ENCODE measurements at places on chromosomes 5 and 9.

DNA sequence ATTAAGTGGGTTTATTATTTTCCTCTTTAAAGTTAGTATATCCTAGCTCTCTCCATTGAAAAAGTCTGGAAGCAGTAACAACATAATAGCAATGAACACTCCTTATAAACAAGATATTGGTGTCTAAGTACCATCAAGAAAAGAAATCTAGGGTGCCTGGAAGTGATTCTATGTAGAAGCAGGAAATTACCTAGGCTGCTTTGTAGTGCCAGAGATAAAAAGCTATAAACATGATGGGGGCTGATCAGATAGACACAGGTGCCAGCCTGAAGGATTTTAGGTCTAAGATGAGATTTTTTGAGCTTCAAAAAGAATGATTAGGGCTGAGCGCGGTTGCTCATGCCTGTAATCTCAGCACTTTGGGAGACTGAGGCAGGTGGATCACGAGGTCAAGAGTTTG is 1179.3 kb upstream of the CDH9 start:
- no peak for DNase-seq

- DNase-seq = no peak
These were observed 196.3 kb downstream of the PALM2AKAP2 start for GRCh38 chr9:109976303-109976702.

DNA sequence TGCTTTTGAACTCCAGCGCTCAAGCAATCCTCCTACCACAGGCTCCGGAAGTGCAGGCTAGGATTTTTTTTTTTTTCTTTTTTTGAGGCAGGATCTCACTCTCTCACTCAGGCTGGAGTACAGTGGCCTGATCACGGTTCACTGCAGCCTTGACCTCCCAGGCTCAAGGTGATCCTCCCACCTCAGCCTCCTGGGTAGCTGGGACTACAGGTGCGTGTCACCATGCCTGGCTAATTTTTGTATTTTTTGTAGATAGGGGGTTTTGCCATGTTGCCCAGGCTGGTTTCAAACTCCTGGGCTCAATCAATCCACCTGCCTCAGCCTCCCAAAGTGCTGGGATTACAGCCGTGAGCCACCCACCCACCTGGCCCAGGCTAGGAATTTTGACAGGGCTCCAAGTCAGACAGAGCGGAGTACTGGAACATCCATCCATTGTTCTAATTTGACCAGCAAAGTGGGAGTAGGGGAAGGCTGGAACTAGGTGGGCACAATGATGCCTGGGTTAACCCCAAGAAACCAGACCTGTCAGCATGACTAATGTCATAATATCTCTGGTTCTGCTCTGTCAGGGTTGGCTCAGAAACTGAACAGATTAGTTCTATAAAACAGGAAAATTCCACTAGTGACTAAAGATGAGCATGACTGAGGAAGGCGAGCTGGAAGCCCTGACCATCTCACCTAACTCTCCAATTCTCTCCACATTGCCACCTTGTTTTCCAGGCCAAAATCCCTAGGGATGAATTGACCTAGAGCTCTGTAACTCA is 9.2 kb downstream of the ZBTB5 start:
- no peak for DNase-seq

DNA sequence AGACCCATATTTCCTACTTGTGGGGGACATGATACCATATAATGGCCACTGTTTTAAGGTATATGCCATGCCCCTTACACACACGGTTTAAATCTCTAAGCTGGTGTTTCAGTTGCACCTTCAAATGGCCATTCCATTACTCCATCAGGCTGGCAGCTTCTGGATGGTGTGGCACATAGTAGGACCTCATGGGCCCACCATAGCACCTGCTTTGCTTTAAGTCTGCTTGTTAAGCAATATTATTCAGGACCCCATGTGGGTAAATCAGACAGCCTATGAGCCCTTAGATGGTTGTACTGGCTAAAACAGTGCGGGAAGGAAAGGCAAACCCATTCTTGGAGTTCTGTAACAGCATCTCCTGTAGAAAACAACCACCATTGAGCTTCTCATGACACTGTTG is 27.4 kb upstream of the PANK3 start:
- no peak for DNase-seq

DNA sequence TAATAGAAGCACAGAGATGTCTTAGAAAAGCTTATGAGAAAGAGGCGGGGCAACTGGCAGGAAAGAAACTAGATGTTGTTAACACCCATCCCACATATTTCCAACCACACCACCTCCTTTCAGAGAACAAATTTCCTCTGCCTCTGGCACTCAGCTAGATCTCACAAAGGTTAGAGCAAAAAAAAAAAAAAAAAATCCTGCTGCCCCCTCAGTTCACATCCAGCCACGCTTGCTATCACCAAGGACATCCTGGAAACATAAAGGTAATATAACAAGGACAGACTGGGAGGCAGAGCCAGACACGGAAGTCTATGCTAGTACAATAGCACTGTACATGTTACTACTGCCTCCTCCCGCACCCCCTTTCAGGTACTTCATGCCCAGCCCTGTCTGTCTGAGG is 238.0 kb upstream of the PTGER4 start:
- DNase-seq = no peak
